ENCODE measurements at places on chromosomes 16 and 17.

GRCh38 chr16:67661101-67661761, 471 bp downstream of the PARD6A start:
- ATAC-seq, result no peak

DNA sequence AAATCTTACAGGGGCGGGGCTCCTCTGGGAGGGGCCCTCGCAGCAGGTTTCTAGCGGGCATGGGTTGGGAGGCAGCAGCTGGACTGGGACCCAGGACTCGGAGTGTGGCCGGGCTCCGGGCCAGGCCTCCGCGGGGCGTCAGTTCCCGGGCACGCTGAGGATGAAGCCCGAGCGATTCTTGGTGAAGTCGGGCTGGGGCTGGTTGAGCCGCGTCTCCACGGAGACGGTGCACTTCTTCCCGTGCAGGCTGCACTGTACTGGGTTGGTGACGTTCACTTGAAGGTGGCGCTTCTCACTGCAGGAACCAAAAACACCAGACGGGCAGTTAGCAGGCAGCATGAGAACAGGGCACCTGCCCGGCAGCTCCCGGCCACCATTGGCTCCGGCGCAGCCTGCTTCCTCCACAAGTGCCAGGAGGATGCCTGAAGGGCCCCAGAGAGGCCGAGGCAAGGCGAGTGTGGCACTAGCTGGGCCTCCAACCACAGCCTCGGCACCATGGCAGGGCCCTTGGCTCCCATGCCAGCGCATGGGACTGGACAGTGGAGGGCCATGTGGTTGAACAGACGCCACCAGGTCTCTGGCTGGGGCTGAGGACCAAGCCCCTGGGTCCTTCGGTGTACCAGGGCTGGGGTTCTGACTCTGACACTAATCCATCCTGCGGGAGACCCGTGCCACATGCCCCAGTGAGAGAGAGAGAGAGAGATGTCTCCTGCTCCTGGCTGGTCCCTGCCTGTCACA, 8.0 kb downstream of the CDK5R1 start:
- ATAC-seq, result no peak

GRCh38 chr17:78766743-78767294, 15.3 kb downstream of the CYTH1 start:
- ATAC-seq, result peak; percentile 75

GRCh38 chr17:6476810-6477179, 32.5 kb downstream of the PIMREG start:
- ATAC-seq, result no peak

DNA sequence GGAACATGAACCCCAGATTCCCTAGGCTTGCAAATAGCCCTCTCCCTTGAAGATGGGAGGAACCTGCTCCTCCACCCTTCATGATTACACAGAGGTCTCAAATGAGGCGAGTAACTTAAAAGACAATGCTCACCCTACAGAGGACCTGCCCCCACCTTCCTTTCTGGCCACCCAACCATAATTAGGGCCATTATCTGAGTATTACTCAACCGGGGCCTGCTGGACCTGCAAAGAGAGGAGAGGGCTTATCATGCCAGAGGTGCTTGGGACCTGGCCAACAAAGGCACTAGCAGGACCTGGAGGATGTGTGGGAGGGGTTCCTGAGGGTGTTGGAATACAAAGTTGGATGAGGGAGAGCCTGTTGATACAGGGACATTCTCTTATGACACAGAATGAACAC, 42.4 kb downstream of the RNF157 start:
- ATAC-seq, result no peak

GRCh38 chr17:80243526-80244433, 16.9 kb upstream of the RNF213 start:
- ATAC-seq, result peak; percentile 8

DNA sequence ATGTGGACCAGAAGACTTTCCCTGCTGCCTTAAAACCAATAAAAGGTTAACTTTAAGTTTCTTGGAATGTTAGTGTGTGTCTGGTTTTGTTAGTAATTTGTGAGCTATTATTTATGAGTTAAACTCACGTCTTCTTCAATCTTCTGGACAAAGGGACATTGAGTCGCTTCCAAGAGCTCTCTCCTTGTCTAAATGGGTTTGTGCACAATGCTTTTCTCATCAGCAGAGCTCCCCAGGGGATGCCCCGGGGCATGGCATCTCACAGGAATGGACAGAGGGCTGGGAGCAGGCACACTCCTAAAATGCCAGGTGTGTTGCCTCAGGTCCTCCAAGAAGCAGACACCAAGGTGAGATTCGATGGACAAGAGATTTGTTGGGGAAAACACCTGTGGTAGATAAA, 90.5 kb downstream of the RGS9 start:
- ATAC-seq, result no peak

GRCh38 chr16:17342031-17342430, 128.7 kb downstream of the XYLT1 start:
- no peak for ATAC-seq

DNA sequence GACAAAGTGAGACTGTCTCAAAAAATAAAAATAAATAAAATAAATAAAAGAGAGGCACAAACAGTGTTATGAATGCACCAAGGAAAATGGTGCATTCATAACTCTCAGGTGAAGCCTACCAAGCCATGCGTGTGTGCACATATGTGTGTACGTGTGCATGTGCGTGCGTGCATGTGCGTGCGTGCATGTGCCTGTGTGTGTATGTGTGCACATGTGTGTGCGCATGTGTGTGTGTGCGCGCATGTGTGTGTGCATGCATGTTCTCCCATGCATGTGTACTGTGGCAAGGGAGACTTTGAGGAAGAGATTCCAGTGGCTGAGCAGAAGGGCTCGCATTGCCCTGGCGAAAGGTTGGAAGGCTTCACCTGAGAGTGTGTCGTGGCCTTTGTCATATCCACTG, 4.7 kb downstream of the SPN start:
- no peak for ATAC-seq

DNA sequence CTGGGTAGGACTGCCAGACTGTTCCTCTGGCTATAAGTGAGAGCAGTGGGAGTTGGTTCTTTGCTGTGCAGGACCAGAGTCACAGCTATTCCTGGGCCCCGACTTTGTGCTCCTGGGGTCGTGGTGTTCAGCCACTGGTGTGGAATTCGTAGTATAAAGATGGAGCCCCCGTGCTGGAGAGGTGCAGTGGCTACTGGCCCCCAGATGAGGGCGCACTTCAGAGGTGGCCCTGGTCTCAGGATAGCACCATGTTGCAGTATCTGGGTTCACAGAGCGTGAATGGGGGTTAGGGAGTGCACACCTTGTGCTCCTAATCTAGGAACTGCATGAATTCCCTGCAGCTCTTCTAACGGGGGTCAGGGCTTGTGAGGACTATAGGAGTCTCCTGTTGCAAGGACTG, 21.1 kb downstream of the TANC2 start:
- no peak for ATAC-seq

DNA sequence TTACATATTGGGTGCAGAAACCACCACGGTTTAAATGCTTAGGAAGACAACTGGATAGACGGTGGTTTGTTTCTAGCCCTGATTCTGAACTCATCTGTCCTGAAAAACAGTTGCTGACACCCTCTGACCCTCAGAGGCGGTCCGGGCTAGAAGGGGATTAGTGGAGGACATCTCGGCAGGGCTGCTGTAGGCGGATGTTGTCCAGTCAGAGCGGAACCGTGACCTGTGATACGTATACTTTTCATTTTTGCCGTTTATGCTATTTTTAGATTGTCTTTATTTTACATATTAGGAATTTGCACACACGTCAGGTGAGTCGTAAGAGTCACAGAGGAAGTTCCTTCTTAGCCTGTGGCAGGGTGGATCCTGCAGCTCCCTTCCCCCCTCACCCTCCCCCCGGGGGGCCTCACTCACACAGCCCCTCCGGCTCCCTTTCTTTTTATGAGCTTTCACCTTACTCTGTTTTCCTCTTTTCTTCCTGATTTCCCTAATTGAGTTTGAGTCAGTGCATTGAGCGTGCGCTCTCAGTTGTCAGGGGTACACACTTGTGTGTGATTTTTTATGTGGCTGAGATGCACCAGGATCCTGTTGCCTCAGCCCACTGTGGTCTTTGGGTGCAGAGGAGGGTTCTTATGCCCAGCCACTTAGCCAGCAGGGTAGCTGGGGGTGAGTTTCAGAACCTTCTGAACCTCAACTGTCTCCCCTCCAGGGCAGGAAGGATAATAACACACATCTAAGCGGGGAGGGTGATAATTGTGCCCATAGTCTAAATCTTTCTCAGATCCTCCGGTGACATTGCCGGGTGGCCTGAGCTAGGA, 211.1 kb upstream of the CHMP6 start:
- ATAC-seq, result peak; percentile 82

DNA sequence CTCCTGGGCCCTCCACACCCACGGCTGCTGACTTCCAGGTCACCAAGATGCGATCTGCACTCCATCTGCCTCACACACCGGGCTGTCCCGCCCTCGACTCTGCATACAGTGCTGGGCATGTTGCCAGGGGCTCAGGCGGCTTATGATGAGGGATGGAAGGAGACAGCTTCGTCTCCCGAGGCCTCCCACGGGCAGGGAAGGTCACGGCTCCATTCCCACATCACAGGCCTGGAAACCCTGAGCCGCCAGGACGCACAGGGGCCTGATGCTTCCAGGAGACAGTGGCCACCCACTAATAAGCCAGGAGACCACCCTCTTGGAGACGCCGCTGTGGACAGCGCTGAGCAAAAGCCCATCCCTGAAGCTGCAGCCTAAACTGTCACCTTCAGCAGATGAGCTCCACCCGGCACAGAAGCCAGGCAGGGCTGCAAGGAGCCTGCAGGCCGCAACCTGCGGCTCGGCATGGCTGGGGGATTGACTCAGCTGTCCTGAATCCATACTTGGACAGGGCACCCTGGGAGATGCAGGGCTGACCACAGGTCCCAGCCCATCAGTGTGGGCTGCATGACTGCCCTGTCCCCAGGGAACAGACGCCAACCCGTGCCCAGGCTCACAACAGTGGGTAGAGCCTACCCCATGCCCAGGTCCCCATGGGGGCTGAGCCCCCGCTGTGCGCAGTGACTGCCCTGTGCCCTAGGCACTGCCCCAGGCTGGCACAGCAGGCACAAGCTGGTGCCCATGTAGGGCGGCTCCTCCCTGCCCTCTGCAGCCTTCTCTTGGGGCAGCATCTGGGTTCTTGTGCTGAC, 34.4 kb downstream of the SLC7A5 start:
- no peak for ATAC-seq

DNA sequence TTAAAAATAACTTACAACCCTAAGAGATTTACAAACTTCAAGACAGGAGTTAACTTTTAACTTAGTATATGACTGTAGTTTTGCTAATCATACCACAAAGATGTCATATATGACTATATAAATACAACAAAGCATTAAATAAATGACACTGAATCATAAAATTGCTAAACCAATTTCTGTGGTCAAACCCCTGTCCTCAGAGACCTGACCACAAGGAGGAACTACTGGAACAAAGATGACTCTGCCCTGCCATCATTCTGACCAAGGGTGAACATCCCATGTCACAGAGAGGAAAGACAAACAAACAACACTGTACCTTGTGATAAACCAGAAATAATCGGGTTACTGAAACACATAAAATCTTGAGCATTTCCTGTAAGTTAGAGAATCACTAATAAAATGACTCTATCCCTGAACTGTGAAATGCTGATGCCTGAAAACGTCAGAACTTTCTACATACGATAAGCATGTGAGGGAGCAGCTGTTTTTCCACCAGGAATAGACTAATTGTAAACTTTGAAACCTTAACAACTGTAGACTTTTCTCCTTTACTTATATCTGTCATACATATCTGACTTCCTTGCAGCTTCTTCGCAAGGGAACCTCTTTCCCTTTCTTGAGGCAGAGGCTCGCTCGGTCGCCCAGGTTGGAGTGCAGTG, 47.9 kb downstream of the WDR59 start:
- ATAC-seq, result peak; percentile 89

DNA sequence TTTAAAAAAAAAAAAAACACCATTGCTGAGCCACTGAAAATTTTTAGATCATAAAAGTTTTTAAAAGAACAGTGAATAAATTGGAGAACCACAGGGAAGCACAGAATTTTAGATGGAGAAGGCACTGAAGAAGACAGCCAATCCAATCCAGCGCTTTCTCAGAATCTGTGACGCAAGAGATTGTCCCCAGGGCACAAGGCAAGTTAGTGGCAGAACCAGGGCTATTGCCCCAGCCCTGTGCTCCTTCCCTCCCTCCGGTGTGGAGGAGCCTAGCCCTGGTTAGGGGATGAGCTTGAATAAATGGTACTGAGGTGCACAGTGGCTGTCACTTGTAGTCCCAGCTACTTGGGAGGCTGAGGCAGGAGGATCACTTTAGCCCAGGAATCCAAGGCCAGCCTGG, 108.3 kb downstream of the ZNF423 start:
- no peak for ATAC-seq

DNA sequence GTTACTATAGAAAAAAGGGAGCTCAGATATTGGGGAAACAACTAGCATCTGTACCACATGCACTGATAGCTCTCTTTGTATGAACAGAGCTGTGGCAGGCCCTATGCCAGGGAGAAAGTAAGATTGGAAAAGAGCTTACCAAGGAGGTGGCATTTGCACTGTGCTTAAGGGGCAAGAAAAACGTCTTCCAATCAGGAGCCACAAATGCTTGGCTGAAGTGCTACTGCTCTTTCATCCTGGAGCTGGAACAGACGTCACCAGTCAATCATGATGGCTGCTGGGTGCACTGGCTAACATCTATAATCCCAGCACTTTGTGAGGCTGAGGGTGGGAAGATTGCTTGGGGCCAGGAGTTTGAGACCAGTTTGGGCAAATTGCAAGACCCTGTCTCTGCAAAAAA, 218.5 kb downstream of the SEC14L1 start:
- no peak for ATAC-seq

DNA sequence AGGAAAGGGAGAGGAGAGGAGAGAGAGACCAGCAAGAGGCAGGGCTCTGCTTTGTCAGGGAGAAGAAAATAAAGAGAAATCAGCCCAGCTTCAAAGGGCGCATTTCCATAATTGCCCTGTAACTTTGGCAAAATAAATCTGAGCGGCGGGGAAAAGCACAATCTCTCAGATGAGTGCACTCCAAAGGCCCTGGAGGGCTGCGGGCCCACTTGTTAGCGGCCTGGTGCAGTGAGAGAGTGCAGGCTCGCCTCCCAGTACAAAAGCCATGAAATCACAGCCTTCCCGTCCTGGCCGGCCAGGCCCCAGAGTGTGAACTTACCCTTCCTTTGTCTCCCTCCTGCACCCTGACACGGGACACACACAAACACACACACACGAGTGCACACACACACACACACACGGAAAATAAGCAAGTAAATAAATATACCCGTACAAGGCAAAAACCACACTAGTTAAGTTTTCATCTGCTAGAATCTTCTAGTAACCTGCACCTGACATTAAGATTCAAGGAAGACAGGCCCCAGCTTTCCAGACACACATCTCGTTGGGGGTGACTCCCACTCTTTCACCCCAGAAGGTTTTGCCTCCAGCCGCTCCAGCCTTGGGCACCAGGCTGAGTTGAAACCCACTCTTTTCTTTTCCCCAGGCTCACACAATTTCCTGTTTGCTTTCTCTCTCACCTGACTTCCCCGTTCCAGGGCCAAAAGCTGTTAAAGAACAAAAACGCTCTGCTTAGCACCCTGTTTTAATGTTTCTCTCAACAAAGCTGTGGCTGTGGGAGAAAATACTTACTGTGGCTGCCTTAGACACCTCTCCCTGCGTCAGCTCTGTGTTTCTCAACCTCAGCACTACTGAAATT, 8.5 kb downstream of the IRX3 start:
- no peak for ATAC-seq
